NT2/D1 (cell line): ENCODE measurements at places on chromosomes 1 and 21.

GRCh38 chr1:156089704-156090103 is 7.4 kb upstream of the MEX3A start:
- DNase-seq: no peak

DNA sequence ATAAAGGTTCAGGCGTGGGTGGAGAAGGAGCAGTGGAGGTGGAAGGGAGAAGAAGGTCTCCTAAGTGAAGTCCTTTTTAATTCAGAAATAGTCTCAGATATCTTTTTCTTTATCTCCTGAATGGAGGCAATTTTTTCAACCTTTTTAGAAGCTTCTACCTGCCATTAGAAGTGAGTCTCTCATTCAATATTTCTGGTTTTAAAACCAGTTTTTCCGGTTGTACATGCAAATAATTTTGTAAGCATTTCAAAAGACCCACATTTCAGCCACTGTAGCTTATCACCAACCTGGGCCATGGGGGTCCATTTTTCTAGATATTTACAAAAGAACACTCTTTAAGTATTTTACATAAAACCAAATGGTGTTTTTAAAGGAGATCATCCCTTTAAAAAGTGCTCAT is 1280.2 kb downstream of the NCAM2 start:
- DNase-seq: no peak

DNA sequence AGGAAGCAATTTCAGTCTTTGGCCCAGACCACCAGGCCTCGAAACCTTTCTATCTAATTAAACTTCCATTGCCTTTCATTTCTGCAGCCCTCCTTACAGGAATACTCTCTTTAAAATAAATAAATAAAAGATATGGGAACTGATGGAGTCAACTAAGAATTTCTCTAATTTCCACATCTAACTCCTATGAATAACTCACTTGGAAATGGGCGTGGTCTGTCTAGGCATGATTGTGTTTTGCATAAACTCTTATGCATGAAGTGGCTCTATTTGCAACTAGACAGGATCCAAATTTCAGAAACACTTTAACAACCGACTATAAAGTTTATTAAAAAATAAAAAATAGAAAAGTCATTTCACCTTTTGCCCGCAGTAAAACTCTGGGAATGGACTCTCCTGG is 199.5 kb downstream of the ADSS2 start:
- no peak for DNase-seq

GRCh38 chr21:33769057-33769456 is 126.8 kb downstream of the ITSN1 start:
- DNase-seq: no peak

DNA sequence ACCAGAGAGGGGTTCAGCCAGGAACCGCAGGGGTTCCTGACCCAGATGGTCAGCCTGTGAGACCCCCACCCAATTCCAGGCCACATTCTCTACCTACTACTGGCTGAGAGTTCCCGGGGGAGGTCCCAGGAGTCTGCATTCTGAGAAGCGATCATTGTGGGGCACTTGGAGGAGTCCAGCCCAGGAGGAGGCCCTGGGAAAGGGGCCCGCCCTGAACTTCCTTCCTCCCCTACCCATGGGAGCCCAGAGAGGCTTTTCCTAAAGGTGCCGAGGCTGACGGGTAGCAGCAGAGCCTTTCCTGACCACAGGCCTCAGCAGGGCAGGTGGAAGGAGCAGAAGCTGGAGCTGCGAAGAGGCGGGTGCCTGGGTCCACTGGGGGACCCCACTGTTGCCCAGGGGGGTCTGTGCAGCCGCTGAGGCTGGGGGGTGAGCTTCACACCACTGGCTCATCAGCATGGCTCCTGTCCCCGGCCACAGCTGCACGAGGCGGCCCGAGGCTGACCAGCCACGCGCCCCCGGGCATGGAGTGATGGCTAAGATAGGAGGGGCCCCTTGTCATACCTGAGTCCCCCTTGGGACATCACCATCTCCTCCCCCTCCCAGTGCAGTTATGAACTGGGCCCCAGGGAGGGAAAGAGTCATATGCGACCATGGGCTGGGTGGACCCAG is 127.7 kb downstream of the PRDM16 start:
- DNase-seq: no peak

DNA sequence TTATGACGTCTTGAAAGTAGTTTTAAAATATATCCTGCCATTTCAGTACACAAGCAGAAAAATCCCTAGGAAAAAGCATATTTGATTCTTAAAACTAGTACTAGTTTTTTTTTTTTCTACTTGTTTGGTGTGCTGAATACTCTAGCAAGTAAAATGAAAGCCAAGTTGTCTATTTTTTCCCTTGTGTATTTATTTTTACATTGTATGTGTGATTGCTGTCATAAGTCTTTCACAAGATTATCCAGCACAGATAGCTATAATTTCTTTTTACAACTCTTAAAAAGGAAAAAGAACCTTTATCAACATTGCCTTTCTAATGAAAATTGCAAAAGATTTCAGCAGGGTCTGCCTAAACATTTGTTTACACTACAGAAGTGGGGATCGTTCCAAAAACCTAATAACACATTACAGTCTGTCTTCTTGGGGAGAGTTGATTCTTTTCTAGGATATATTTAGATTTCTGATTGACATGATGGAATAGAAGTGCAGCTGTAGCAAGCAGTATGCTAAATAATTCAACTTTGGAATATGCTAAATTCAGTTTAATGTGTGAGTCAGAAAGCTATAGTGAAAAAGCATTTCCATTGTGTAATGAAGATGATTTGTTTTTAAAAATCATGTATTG is 2.5 kb downstream of the DR1 start:
- no peak for DNase-seq

- no peak for DNase-seq
These were observed 128.8 kb downstream of the RRAGC start for GRCh38 chr1:38730511-38731397.

DNA sequence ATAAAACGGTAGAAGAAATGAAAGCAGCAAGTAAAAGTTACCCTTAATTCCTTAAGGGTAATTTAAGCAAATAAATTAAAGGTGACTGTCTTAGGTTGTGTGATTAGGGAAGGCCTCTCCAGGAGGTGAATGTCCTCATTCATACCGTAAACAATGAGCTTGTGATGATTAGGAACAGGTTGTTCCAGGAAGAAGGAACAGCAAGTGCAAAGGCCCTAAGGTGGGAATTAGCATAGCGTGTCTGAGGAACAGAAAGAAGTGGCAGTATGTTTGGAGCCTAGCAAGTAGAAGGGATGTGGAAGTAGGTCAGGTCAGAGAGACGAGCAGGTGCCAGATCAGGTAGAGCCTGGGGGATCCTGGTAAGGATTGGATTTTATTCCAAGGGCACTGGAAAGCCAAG is 5.6 kb downstream of the AK4 start:
- no peak for DNase-seq

DNA sequence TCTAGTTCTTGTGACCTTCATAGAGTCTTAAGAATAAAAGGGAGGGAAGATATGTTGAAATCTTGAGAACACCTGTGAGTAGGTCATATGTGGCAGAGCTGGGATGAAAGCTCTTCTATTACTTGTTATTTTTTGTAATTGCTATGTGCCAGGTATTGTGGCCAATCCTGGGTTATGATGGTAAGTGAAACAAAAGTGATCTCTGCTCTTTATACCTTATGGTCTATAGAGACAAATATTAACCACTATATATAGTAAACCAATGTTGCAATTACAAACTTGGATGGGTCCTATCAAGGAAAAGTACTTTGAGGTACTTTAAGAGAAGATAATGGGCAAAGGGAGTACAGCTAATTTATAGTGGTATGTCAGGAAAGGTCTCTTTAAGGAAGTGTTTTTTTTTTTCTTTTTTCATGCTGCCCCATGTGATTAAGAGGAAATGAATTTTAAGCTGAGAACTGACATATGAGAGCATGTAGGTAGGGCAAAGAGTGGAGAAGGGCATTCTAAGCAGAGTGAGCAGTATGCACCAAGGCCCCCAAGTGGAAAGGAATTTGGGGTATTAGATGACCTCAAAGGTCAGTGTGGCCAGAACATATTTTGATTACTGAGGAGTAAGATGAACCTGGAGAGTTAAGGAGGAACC is 43.3 kb downstream of the POU2F1 start:
- no peak for DNase-seq

- no peak for DNase-seq
These were observed 43.5 kb upstream of the SARS1 start for GRCh38 chr1:109170035-109170764.

GRCh38 chr1:60894130-60894529 is 188.2 kb upstream of the NFIA start:
- no peak for DNase-seq
